A549 treated with AZD2906 at 1 μM for 4 hours (cell line): ENCODE measurements at places on chromosomes 1 and 21. TPM values are rescaled to one million over a fixed set of nuclear protein-coding genes. Genes with fewer than 3 reads are reported as not detected.

Gene ZFP69B
- total RNA-seq: 1.1 to 2.0 TPM (median 1.7 TPM) in 5 replicates

Gene TMEM51
- 25.2 to 29.1 TPM (median 27.8 TPM) in 5 replicates for total RNA-seq

Gene THEM5
- 0.06 TPM in 1 of 5 replicates, not detected in the others for total RNA-seq

Gene DENND4B
- 26.8 to 35.4 TPM (median 31.5 TPM) in 5 replicates for total RNA-seq

Gene FMO2
- total RNA-seq: not detected in 5 replicates

Gene DYNLT5
- total RNA-seq: not detected in 5 replicates

Gene EPHA8
- total RNA-seq: 0.03 to 0.06 TPM (median 0.05 TPM) in 4 of 5 replicates, not detected in the other

Gene CFAP410
- total RNA-seq: 5.2 to 10.0 TPM (median 8.1 TPM) in 5 replicates

Gene CASZ1
- total RNA-seq: 1.4 to 2.0 TPM (median 1.6 TPM) in 5 replicates

Gene UBL4B
- 0.03 to 0.08 TPM in 2 of 5 replicates, not detected in the others for total RNA-seq

Gene CD84
- not detected in 5 replicates for total RNA-seq

Gene TP73
- total RNA-seq: 0.72 to 0.90 TPM (median 0.78 TPM) in 5 replicates

Gene CSF3R
- total RNA-seq: not detected in 5 replicates

Gene SLC44A3
- total RNA-seq: 1.6 to 1.9 TPM (median 1.6 TPM) in 5 replicates

Gene LRP8
- total RNA-seq: 27.4 to 38.4 TPM (median 34.1 TPM) in 5 replicates

Gene PCSK9
- 2.0 to 3.3 TPM (median 2.7 TPM) in 5 replicates for total RNA-seq

Gene OR2G2
- total RNA-seq: not detected in 5 replicates

Gene PALMD
- total RNA-seq: 0.21 to 0.30 TPM (median 0.25 TPM) in 5 replicates

Gene TSTD1
- total RNA-seq: 0.15 to 0.48 TPM (median 0.26 TPM) in 3 of 5 replicates, not detected in the others

Gene ADAMTSL4
- total RNA-seq: 2.8 to 7.5 TPM (median 6.1 TPM) in 5 replicates

Gene S100A12
- not detected in 5 replicates for total RNA-seq

Gene OR11L1
- not detected in 5 replicates for total RNA-seq

Gene TNFRSF8
- 0.10 to 0.16 TPM (median 0.10 TPM) in 5 replicates for total RNA-seq

Gene FGR
- total RNA-seq: 0.03 to 0.08 TPM (median 0.06 TPM) in 4 of 5 replicates, not detected in the other

Gene FCAMR
- total RNA-seq: not detected in 5 replicates

Gene WDTC1
- 6.3 to 7.5 TPM (median 7.4 TPM) in 5 replicates for total RNA-seq

Gene STIL
- 8.6 to 10.2 TPM (median 9.3 TPM) in 5 replicates for total RNA-seq

Gene PAPPA2
- 0.01 to 0.02 TPM (median 0.01 TPM) in 5 replicates for total RNA-seq

Gene ZNF695
- 2.0 to 3.1 TPM (median 2.4 TPM) in 5 replicates for total RNA-seq

Gene CFAP45
- 0.49 to 0.67 TPM (median 0.55 TPM) in 5 replicates for total RNA-seq

Gene PRELP
- 0.01 TPM in 2 of 5 replicates, not detected in the others for total RNA-seq

Gene RNU1-2
- total RNA-seq: 4.0 to 44.9 TPM (median 4.2 TPM) in 4 of 5 replicates, not detected in the other

Gene PIGR
- 0.01 to 0.02 TPM in 2 of 5 replicates, not detected in the others for total RNA-seq

Gene GPR153
- total RNA-seq: 4.8 to 7.7 TPM (median 7.4 TPM) in 5 replicates

Gene NRIP1
- total RNA-seq: 7.1 to 14.4 TPM (median 11.1 TPM) in 5 replicates

Gene POTED
- not detected in 5 replicates for total RNA-seq

Gene ETV3L
- total RNA-seq: not detected in 5 replicates

Gene ENAH
- 65.6 to 105 TPM (median 82.9 TPM) in 5 replicates for total RNA-seq

Gene PLA2G2F
- not detected in 5 replicates for total RNA-seq

Gene FAM163A
- total RNA-seq: 0.02 TPM in 2 of 5 replicates, not detected in the others

Gene NPHP4
- 4.2 to 5.8 TPM (median 5.3 TPM) in 5 replicates for total RNA-seq

Gene HEYL
- 3.1 to 3.5 TPM (median 3.4 TPM) in 5 replicates for total RNA-seq

Gene ANKRD35
- total RNA-seq: 0.03 to 0.06 TPM (median 0.03 TPM) in 4 of 5 replicates, not detected in the other

Gene GABPB2
- total RNA-seq: 2.5 to 3.3 TPM (median 2.9 TPM) in 5 replicates

Gene NBPF3
- 5.9 to 8.2 TPM (median 6.5 TPM) in 5 replicates for total RNA-seq

Gene SNAP47
- total RNA-seq: 25.5 to 28.7 TPM (median 27.7 TPM) in 5 replicates

Gene KIF14
- 6.9 to 11.2 TPM (median 9.2 TPM) in 5 replicates for total RNA-seq

Gene KCNJ9
- total RNA-seq: not detected in 5 replicates

Gene RYR2
- 0.01 to 0.07 TPM (median 0.03 TPM) in 5 replicates for total RNA-seq
